ENCODE measurements at places on chromosomes 1 and 21.

GRCh38 chr1:205629751-205630150, 2.1 kb downstream of the ELK4 start:
- no peak for DNase-seq

GRCh38 chr1:213388199-213388598, 337.2 kb downstream of the RPS6KC1 start:
- no peak for DNase-seq

DNA sequence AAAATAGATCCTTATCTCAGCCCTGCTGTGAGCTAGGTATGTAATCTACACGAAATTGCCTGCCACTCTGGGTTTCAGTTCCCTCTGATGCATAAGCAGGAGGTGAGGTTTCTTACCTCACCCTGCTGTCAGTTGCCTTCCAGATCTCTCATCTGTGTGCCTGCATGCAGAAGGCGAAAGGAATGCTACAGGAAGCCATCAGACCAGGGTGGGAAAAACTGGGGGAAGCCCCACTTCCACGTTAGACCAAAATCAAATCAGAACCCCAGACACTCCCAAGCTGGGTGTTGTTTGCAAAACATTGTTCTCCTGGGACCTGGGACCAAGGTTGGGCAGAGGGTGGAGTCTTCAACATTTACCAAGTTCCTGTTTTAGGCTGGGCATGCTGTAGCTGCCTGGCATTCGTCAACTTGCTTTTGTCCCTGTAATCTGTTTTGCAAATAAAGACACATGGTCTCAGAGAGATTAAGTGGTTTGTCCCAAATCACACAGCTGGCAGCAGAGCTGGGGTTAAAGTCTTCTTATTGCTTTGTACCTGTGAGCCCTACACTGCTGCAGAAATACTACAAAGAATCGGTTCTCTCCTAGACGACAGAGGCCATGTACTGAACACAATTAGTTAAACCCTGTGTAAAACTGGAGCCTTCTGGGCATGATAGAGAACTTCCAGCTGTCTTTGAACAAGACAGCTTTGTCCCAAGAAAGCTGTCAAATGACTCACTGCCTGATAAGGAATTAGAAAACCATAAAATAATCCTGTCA, 389.7 kb upstream of the RUNX1 start:
- DNase-seq, result no peak

GRCh38 chr21:19236209-19236608, 832.6 kb upstream of the TMPRSS15 start:
- DNase-seq, result no peak

GRCh38 chr1:189349607-189350006, 1128.1 kb downstream of the BRINP3 start:
- DNase-seq, result no peak

GRCh38 chr1:235054466-235054865, 74.2 kb downstream of the TOMM20 start:
- DNase-seq, result no peak

DNA sequence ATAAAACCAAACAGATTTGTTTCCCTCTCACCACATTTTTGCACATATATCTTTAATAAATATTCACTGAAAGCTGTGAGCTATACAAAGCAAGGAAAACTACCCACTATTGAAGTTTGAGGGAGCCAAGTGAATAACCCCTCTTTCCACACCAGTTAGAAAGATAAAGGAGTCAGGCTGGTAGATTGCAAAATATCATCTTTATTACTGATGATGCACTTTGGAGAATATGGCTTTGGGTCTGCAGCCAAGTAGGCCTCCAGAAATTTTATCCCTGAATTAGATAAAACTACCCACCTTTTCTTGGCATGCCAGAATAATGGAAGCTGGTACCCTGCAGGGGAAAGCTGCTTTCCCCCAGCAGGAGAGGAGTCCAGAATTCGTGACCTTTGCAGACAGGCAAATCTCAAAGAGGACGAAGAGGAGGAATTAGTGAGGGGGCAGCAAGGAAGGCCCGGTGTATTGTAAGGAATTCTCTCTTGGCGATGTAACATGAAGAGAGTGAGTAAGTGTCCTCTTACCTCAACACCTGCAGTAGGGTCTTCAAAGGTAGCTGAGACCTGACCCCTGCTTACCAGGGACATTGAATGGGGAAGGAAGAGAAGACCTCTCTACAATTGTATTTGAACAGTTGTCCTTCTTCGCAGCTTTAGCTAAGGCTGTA, 84.7 kb downstream of the LRRC8D start:
- DNase-seq, result no peak

DNA sequence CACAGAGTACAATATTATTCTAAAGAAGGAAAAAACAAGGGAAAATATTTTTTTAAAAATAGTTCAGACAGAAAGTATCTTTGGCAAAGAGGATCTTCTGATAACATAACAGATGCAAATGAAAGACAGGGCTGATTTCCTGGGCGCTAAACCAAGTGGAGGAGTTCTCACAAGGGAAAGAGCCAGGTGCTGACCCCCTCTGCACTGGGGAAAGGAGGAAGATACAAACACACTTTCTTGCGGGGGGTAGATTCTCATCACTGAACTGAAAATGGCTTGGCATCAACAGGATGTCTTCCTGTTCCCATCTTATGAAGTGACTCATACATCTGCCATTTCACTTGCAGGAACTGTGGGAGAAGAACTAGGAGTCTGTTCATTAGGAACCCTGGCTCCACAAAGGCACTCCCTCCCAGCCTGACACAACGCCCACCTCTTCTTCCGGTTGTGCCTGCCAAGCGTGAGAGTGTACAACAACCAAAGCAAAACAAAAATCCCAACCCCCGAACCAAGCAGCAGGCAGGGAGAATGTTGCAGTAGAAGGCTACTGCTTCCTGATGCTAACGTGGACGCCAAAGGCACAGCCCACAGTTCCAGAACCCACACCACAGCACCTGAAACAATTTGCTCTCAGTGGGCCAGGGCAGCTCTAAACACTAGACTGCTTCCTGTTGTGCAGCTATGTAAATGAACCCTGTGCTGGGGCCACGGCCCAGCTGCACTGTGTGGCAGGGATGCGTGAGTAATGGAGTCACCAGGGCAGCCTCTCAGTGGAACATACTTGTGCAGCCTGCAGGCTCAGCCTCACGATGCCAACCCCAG, 51.0 kb downstream of the GADD45A start:
- DNase-seq, result peak; percentile 72

GRCh38 chr1:58045094-58045705, 501.3 kb downstream of the OMA1 start:
- DNase-seq, result no peak

GRCh38 chr21:46436621-46437020, 22.1 kb upstream of the DIP2A start:
- DNase-seq, result no peak

DNA sequence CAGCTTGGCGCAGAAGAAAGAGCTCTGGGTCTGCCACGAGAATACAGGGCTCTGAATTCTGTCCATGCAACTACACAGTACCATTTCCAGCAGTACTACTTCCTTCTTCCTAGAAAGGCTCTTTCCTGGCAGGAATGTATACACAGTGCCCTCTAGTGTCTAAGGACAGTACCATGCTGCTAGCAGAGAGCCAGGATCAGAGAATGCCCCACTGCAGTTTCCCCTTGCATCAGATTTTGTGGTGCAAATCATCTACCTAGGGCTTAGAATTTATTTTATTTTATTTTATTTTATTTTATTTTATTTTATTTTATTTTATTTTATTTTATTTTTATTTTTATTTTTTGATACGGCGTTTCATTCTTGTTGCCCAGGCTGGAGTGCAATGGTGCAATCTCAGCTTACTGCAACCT, 50.8 kb downstream of the PAX7 start:
- DNase-seq, result no peak

GRCh38 chr1:112872551-112872962, 83.4 kb downstream of the SLC16A1 start:
- no peak for DNase-seq

- no peak for DNase-seq
These were observed 14.4 kb downstream of the ABCG1 start for GRCh38 chr21:42233067-42233961.

DNA sequence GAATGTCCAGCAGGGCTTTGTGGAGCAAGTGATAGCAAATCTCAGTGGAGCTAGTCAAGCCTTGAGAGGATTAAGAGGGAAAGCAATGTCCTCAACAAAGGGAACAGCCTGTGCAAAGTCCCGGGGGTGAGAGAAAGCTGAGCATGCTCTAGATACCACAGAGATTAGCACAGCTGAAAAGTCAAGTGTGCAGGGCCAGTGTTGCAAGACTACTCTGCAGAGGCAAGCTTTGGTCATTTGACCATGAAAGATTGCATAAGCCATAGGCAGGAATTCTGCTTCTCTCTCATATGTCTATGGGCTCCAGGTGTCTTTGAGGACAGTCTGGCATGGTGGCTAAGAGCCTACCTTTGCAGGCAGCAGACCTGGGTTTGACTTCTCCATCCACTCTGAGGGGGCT, 181.0 kb upstream of the JUN start:
- no peak for DNase-seq

GRCh38 chr1:19009882-19010321, 53.4 kb upstream of the IFFO2 start:
- DNase-seq, result peak; percentile 83

DNA sequence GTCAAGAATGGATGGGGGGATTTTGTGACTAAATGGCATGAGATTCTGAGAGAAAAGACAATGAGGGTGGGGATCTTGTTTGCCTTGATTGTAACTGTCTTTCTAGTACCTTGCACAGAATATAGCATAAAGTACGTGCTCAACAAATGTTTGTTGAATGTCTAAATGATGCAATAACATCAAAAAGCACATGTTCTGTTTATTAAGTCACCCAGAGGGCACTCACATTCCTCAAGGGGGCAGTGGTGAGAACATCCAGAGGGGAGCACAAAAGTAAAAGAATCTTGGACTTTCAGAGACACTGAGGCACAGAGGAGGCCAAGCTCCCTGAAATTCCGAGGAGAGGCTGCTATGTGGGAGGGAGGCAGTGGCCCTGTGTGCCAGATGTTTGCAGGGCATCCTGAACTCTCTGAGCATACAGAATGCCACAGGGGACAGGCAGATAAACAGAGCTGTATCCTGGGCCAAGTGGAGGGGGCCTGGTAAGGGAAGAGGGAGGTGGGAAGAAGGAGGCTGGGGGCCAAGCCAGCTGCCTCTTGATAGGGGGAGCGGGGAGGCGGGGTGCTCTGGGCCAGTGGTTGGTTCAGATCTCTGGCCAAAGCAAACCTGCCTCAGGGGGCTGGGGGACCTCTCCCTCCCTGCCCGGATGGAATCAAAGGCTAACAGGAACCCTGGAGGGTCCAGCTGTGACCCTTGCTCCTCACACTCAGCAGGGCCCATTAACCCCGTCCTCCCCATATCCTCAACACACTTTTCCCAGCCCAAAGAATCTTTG, 6.5 kb upstream of the ATP1A2 start:
- no peak for DNase-seq

DNA sequence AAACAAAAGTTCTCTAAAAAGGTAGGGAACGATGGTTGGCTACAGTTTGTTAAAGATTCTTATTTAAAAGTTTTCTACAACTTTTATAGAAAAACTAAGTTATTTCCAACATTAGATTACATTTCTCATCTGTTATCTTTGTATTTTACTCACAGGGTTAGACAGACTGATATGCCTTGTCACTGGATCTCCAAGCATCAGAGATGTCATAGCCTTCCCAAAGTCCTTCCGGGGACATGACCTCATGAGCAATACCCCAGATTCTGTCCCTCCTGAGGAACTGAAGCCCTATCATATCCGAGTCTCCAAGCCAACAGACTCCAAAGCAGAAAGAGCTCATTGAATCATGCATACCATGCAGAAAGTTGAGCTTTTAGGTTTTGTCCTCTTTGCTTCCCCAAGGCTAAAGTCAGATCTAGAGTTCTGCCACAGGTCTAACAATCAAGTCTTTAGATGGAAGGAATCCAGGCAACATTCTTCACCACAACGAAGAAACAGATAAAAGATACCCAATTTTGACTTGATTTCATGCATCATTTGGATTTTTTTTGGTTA, 10.3 kb downstream of the GAS5 start:
- DNase-seq, result no peak

GRCh38 chr1:169360415-169360814, 7.2 kb downstream of the NME7 start:
- no peak for DNase-seq

DNA sequence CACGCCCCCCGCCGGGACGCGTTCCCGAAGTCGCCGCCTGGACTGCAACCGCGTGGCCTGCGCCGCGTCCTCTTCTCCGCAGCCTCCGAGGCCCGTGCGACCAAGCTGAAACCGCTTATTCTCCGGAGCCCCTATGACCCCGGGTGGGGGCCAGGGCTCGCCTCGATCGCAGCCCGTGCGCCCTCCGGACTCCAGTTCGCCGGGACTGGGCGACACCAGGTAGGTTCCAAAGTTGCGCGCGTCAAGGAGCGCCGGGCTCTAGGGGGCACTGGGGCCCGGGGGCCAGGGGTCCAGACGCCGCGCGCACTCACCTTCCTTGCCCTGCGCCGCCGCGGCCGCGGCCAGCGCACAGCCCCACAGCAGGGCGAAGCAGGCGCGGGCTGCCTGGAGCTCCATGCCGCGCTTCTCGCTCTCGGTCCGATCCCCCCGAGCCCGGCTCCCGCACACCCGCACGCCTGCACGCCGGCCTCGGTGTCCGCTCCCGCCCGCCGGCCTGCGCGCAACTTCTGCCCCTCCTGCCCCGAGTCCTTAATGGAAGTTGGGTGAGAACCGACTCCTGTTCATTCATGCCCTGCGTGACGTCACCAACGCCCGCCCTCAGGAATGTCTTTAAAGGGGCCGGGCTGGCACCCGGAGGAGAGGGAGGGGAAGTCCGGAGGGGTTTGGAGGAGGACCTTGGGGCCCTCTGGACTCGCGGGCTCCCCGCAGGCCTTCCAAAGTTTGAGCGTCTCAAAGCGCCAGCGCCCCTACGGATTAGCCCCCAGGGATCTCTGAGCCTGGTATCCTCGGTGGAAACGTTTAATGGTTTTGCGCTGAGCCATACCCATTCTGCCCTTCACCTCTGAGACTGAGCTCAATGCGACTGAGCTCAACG, at the start of gene EPHA2:
EPHA2 (minus strand) TSS at position 533 of the 874 bp plus-strand sequence; CDS start at position 396, 137 bp downstream.
- DNase-seq, result peak; percentile 94

DNA sequence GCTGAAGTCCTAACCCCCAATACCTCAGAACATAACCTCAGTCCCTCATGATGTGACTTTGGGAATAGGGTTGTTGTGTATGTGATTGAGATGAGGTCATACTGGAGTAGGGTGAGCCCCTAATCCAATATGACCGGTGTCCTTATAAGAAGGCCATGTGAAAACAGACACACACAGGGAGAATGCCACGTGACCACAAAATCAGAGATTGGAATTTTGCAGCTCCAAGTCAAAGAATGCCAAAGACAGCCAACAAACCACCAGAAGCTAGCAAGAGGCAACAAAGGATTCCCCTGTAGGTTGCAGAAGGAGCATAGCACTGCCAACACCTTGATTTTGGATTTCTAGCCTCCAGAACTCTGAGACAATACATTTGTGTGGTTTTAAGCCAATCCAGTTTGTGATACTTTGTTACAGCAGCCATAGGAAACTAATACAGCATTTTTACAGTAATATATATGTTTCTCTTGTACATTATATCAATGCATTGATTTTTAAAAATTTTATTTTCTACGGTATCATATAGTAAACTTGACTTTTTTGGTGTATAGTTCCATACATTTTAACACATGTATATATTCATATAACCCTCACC, 5.4 kb downstream of the ZSWIM5 start:
- DNase-seq, result no peak

GRCh38 chr1:29499104-29499650, 262.9 kb downstream of the PTPRU start:
- DNase-seq, result no peak

- DNase-seq, result no peak
These were observed 12.8 kb downstream of the MYOM3 start for GRCh38 chr1:24098943-24099638.

Measured in RWPE2 (cell line).